Stimulated activated CD4-positive, alpha-beta T cell treated with anti-CD3 and anti-CD28 coated beads, Interleukin-4, amount 100 ng/mL, for 1 hour (primary cell): ENCODE measurements at places on chromosomes 1 and 21.

- DNase-seq: no peak
These were observed 19.0 kb downstream of the MRPS6 start for GRCh38 chr21:34092262-34092921.

- DNase-seq: no peak
These were observed 11.0 kb downstream of the ZBTB7B start for GRCh38 chr1:155013632-155014031.

DNA sequence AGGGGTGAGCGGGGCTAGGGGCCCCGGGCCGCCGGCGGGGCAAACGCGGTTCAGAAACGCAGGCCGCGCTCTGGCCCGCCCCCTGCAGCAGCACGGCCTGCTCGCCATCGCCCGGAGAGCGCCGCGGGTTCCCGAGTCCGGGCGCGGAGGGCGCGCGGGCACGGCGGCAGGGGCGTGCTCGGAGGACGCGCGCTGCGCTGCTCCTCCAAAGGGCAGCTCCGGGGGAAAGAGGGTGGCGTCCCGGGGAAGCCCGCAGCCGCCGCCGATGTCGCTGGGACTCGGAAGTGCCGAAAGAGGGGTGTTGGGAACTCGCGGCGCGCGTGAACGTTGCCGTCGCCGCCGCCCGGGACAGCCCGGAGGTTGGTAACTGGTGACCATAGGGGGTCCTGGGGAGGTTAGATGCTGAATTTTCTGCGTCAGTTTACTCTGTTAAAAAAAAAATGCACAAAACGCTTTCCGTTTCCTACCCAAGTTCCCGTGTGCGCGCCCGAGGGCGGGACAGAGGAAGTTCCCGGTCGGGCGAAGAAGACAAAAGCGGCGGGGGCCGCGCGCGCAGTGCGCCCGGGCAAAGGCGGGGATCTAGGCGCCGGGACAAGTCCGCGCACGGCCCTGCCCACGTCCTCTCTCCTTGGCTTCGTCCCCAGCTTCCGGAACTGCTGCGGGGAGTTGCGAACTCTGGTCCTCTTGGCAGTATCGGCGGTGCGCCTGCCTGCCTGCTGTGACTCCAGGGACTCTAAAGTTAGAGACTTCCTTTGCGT lies at the start of gene HHAT:
HHAT (plus strand) TSS at position 157 of the 758 bp plus-strand sequence. CDS start 20,074 bp downstream, outside the sequence.
- DNase-seq: peak; percentile 61

DNA sequence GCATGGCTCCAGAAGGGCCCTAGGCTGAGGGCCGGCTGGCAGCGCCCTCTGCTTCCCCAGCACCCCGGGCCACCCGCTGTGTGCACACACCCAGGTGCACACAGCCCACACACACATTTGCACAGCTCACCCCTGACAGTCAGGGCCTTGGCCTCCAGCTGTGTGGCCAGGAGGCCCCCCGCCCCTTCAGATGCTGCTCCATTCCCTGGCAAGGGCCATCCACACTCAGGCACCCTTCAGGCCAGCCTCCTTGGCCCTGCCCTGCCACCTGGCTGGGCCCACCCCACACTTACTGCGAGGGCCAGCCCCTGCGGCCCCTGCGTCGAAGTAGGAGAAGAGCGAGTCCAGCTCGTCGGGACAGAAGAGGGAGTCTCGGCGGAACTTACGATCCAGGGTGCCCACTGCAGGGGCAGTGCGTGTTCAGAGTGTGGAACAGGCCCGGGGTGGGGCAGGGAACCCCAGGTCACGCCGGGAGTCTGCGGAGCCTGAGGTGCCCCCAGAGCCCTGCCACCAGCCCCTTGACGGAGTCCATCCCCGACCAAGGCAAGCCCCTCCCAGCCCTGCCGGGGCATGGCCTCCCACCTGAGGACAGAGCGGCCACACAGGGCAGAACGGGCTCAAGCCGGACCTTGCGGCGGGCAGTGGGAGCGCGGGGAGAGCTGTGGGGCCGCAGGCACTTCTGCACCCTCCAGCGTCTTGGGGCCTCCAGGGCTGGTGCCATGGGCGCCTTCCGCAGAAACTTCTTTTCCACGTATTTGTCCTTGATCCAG lies 12.4 kb downstream of the ACAP3 start:
- no peak for DNase-seq

GRCh38 chr1:8370905-8371315 lies 53.0 kb downstream of the SLC45A1 start:
- no peak for DNase-seq

DNA sequence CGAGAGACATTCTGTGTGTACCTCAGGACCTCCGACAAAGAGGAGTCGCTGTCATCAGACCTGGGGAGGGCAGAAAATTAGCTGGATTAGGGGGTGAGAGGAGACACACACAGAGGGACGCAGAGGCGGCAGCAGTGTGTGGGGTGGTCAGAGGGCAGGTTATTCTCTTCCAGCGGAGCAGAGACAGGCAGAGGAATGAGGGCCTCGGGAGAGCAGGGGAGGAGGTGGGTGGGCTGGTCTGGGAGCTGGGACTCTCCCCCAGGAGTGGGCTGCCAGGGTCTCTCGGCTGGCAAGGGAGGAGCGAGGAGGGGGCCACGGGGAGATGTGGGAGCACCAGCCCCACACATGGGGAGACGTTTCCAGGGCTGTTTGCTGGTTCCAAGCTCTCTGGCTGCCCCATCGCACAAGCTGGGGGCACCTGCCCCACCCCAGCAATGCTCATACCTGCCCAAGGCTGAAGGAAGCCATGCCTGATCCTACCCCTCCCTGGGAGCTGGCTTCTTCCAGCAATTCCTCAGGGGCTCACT lies 40.4 kb downstream of the KIF21B start:
- DNase-seq: no peak

- DNase-seq: peak; percentile 13
These were observed 58.7 kb upstream of the RGS1 start for GRCh38 chr1:192516776-192517297.

GRCh38 chr1:231337043-231337471 lies 595 bp downstream of the EXOC8 start:
- DNase-seq: no peak

DNA sequence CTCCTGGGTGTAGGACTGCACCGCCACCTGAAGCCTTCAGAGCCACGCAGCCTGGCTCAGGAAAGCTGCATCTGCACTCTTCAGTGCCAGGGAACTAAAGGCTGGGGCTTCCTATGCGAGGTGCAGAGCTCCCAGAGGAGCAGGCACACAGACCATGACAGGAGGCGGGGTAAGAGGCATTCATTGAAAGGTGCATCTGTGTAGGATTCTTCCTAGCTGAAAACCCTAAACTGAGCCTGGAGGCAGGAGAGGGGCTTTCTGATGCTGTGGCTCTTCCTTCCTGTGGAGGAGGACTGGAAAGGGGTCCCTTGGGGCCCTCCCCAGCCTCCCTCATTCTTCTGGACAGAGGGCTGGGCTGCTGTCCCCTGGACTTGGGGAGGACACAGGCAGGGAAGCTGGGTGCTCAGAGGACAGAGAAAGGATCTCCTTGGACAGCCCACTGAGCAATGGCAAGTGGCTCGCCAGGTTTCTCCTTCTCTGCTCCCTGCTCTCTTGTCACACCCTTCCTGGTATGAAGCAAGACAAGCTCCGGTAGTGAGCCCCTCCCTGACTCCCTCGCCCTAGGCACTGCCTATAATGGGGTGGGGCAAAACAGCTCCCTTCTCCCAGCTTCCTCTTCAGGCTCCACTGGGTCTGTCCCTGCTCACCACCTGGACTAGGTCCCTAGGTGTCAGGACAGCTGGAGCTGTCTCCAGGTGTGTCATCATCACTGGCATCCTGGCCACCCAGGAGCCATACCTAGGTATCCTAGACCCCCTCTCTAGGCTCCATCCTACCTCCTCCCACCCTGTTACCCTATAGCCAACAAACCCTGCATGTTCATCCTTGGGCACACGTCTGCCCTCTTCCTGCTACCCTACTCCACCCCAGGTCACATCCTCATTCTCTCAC lies 20.0 kb downstream of the S100A6 start:
- no peak for DNase-seq

GRCh38 chr1:157955857-157956256 lies 37.6 kb upstream of the KIRREL1 start:
- DNase-seq: no peak

DNA sequence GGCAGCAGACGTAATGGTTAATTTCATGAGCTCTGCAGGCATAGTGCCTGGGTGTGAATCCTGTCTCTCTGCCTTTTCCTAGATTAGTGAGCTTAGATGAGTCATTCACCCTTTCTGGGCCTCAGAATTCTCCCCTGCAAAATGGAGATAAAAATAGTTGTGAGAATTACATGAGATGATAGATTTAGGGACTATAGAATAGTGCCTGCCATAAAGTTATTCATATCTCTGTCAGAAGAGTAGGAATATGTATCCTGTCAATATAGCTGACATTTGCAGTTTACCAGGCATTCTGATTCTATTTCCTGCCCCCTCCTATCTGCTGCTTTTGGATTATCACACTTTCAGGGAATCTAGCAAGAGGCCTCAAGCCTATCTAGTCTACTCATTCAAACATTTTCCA lies 112.0 kb downstream of the PDE4B start:
- no peak for DNase-seq

DNA sequence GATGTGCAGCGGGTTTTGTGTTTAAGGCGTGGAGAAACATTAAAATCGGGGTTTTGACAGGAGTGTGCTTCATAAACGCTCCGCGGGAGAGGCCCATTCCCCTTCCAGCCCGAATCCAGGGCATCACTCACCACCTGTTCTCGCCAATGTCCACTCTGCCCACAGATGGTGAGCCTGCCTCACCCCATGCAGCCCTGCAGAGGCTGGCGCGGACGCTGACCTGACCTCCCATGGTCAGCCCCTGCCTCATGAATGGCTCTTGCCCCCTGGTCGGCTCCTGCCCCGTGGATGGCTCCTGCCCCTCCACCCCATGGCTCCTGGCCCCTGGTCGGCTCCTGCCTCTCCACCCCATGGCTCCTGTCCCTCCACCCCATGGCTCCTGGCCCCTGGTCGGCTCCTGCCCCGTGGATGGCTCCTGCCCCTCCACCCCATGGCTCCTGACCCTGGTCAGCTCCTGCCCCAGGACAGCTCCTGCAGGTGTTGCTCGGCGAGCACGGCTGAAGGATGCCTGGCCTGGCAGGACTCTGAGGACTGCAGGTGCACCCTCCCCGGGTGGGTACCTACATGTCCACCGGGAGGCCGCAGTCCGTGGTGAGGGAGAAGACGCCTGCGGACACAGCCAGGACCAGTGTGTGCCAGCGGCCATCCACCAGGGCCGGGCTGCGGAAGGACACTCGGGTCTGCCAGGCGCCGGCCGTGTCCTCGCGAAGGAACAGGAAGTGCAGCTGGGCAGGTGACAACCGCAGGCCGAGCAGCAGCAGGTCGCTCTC lies 6.7 kb downstream of the KRTAP10-1 start:
- DNase-seq: no peak

DNA sequence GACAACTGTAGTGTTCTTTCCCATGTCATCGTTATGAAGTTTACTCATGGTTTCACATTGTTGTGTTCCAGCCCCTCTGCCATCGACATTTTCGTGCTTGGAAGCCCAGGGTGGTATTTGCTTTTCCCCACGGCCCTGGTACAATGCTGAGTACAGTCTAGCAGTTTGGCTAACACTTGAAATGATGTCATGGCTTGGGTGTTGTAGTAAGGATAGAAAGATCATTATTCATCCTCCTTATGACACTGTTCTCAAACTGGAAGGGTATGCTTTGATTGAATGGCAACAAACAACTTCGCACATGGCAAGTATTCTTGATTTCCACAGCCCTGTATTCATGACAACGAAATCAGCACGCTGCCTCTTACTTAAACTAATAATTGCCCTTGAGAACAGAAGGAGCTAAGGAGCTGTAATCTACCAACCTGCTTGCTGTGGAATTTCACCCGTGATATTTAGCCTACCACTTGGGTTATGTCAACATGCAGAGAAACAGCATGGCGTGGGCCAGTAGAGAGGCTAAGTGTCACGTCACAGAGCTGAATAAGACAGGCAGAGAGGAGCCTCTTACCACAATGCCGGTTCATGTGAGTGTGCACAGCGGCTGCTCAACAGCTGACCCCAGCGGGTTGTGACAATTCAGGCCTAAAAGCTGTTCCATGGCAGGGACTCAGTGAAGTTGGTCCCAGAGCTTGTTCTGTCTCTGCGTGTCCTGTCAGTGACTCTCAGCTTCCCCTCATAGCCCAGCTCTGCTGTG lies 73.9 kb downstream of the KCNJ6 start:
- DNase-seq: no peak

DNA sequence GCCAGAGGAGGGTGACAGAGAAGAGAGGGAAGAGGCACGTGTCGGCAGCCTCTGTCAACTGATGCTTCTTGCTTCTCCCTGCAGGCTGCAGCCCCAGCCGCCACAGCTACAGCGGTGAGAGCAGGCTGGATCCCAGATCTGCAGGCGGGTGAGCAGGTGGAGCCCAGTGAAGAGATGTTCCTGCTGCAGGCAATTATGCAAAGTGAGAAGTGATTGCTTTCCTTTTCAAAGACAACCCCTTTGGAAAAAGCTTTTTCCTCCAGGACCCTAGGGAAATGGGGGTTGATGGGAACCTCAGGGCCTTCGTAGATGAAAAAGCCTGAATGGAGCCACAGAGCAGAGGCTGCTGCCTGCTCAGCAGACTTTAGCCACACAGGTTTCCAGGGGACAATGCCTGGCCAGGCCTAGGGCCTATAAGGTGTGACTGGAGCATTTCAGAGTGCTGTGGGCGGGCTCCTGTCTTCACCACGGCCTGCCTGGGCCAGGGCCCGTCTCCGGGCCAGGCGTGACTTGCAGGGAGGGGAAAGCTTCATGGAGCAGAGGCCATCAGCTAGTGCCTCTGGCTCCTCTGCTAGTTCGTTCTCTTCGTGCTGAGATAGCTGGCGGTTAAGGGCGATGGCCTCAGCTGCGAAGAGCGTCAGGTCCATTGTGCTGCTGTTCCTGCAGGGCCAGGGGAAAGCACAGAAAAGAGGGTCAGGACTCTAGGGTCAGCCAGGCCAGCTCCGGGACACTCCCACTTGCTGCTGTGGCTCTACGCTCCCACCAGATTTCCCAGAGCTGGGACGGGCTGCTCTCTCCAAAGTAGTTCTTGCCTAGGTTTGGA lies 6.9 kb upstream of the KNCN start:
- DNase-seq: no peak

- DNase-seq: no peak
These were observed 22.1 kb downstream of the SOX13 start for GRCh38 chr1:204094856-204095634.

DNA sequence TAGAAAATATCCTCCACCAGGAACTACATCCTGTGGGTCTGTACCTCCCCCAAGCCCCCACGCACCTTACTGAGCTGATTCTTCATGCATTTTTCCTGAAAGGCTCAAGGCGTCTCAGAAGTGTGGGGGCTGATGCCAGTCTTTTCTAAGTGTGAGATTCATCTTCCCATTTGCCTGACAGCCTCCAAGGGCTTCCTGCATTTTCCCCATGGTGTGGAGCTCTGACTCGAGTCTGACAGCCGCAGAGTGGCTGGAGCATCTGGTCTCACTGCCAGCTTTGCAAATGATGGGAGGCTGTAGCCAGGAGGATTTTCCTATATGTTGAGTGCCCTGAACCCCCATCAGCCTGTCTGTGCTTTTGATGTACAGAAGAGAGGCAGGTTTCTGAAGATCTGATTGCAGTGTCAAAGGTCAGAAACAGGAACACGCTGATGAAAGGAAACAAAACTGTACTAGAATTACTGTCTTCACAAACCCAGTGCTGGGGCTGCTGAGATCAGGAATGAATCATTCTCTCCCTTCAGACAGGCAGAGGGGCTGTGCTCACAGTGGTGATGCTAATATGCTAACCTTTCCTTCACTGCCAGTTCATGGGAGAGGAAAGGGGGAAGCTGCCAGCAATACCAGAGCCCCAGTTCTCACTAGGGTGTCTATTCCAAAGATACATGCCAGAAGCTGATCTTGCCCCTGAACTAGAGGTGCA lies 201.5 kb upstream of the C1orf174 start:
- DNase-seq: no peak
